ENCODE measurements at places on chromosomes 6 and 20. TPM values are rescaled to one million over a fixed set of nuclear protein-coding genes. Genes with fewer than 3 reads are reported as not detected.

DNA sequence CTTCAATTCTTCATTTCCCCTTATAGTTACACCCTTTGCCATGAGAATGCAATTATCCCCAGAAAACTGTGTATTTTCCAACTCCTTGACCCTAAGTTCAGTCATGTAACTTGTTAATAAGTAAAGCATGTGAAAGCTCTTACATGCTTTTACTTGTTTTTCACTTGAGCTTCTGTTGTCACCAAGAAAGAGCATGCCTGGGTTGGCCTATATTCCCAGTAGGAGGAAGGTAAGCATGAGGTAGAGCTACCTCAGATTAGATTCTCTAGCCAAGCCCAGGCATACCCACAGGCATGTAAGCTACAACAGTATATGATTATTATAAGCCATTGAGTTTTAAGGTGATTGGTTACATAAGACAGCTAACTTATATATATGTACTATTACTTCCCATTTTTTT lies 101.7 kb upstream of the SMLR1 start:
- no peak for DNase-seq

- no peak for DNase-seq
These were observed 14.2 kb upstream of the ZNFX1 start for GRCh38 chr20:49292010-49292409.

DNA sequence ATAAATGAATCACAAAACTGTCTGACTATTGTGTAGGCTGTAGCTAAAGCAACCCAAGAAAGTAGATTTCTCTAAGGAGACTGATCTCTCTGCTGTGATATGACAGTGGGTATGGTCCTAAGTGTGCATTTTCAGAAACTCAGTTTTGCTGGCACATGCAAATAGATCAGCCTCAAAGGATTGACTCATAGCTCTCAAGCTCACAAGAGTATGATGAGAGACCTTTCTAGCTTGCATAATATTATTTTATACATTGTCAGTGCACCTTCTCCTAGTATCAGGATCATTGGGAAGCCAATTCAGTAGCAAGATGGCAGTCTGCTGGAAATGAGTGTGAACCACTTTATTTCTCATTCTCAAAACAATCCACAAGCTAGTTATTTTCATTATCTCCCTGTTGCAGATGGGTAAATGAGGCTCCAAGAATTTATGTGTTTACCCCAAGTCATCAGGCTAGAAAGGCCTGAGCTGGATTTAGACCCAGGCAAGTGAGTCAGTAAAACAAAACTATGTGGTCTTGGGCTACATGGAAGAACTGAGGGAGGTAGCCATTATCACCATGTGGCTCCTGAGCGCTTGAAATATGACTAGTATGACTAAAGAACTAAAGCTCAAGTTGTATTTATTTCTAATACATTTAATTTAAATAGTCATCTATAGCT lies 27.9 kb upstream of the PLCB4 start:
- DNase-seq = no peak

GPR63 gene
- 0.71 TPM for total RNA-seq

GRCh38 chr6:148803979-148804378 lies 57.1 kb downstream of the UST start:
- DNase-seq = no peak

DNA sequence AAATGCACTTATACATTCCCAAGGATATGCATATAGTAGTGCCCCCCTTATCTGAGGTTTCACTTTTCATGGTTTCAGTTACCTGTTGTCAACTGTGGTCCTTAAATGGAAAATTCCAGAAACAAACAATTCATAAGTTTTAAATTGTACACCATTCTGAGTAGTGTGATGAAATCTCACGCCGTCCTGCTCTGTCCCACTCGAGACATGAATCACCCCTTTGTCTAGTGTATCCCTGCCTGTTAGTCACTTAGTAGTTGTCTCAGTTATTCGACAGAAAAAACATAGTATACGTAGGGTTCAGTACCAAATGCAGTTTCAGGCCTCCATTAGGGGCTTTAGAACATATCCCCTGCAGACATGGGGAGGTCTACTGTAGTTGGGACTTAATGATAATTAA lies 57.0 kb downstream of the MAP1LC3A start:
- DNase-seq = no peak

DNA sequence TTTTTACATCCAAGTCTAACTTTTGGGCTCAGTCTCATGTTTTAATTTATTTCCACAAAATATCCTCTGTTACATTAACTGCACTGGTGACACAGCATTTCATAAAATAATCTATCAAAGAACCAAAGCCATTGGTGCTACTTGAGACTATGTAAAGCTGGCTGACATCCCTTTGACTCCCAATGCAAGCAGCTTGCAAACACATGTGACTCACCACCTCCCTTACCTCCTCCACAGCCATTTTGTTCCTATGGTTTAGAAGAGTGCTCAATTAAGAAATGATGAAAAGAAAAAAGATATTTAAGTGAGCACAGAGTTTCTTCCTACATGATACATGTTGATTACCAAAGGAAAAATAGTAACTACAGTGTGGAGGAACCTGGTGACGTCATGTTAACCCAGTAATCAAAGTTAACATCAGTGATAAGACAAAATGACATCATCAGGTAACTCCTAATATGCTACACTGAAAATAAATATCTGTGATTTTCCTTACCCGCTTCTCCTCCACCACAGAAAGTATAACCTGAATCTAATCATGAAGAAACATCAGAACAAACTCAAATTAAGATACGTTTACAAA lies 53.3 kb upstream of the LGSN start:
- DNase-seq = no peak

DNA sequence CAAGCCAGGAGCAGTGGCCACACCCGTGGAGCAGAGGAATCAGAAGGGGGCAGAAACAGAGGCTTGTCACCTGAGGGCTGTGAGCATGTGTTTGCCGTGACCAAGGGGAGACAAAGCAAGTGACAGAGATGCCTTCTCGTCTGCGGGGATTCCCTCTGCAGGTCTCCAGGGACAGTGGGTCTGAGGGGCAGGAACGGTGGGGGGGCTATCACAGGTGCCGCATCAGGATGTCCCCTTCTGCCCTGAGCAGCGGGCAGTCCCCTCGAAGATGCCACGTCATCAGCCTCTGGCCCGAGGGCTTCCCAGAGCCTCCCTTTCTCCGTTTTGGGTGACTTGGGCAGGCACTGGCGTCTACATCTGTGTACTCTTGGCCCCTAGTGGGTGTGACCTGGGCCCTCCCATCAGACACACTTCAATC lies 338.7 kb downstream of the PREX1 start:
- no peak for DNase-seq

- DNase-seq = no peak
These were observed 360.4 kb upstream of the JARID2 start for GRCh38 chr6:14885498-14885897.

DNA sequence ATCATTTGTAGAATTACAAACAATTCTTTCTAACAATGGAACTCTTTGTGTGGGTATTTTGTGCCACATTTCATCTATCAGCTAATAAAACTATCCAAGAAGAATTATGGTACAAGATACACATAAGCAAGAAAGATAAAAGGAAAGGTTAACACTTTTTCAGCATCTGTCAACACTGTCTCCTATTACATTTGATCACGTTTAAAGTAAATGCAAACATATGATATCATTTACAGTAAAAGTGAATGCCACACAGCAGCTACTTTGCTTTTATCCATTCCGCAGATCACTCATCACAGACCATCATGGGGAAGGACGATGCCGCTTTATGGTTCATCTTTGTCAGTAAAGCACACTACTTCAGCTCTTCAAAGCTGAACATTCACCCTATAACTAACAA lies 456.4 kb upstream of the MANEA start:
- DNase-seq = no peak

DNA sequence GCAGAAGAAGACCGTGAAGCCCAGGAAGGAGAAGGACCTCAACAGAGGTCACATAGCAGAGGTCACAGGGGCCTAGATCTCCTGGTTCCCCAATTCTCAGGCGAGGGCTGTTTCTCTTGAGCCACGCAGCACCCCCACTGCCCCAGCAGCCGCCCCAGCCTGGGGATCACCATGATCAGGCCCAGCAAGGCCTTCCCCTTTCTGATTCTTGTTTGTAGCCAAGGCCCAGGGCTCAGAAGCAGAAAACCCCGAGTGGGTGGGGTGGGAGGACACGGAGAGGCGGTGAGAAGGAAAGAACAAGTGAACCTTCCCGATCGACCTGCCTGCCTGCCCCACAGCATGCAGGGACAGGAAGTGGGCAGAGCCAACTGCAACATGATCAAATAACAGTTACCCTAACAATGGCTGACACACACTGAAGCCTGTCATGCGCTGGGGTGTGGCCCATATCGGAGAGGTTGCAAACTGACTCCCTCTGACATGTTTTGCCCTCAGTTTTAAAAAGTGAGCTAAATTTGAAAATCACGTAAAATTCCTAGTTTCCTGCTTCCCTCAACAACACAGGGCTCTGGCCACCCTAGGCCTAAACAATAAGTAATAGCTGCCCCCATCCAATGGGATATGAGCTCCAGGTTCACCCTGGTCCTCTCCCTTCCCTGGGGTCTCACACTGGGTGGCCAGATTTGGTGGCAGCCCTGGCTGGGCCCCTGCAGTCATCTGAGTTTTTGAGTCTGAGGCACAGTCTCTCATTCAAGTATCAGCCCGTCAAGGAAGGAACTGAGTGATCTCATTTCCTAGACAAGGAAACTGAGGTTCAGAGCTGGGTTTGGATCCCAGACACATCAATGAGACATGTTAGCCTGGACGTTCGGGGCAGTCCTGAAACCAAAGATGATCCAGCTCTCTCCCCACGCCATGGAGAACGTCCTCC lies 6.5 kb downstream of the PEDS1 start:
- DNase-seq = peak; percentile 17

HLA-C gene
- 1,825 TPM for total RNA-seq

GRCh38 chr6:119974430-119975159 lies 625.0 kb upstream of the MAN1A1 start:
- no peak for DNase-seq

GRCh38 chr6:23728707-23729106 lies 397.3 kb upstream of the NRSN1 start:
- peak; percentile 40 for DNase-seq

DNA sequence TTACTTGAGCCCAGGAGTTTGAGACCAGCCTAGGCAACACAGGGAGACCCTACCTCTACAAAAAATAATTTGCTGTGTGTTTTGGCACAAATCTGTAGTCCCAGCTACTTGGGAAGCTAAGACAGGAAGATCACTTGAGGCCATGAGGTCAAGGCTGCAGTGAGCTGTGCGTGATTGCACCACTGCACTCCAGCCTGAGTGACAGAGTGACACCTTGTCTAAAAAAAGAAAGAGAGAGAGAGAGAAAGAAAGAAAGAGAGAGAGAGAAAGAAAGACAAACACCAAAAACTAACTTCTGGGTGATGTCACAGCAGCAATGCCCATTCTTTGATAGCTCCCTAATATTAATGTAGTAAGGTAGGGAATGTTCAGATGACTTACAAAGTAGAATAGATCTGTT lies 20.4 kb downstream of the USP49 start:
- DNase-seq = no peak

DNA sequence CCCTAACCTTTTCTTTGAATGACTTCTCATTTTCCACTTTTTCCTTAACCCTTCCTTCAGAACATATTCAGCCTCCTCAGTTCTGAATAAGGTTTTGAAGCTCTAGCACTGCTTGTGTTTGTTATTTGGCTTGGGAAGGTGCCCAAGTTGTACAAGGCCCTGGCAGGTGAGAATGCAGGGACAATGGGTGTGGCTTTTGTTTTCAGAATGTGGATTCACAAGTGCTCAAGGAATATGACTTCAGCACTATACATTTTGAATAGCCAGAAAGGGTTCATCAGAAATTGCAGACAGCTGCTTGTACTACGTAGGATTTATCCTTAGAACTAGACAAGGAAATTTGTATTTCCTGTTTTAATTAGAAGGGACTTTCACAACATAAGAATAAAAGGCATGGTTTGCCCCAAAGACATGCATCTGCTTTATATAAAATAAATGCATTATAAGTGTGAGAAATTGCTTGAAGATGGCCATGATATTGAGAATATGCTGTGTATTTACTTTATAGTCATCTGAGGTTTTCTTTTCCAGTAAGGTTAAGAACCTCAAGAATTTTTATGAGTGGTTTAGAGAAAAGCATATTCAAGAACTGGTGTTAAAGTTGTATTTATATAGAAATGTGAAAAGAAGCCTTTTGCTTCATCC lies 29.3 kb upstream of the PRDM1 start:
- DNase-seq = no peak

- DNase-seq = no peak
These were observed 120.7 kb upstream of the ADGRF1 start for GRCh38 chr6:47162793-47163192.

KCNS1 gene
- total RNA-seq = 0.99 TPM

GRCh38 chr6:139595183-139595582 lies 220.7 kb upstream of the CITED2 start:
- no peak for DNase-seq

MMP24 gene
- 7.3 TPM for total RNA-seq

DNA sequence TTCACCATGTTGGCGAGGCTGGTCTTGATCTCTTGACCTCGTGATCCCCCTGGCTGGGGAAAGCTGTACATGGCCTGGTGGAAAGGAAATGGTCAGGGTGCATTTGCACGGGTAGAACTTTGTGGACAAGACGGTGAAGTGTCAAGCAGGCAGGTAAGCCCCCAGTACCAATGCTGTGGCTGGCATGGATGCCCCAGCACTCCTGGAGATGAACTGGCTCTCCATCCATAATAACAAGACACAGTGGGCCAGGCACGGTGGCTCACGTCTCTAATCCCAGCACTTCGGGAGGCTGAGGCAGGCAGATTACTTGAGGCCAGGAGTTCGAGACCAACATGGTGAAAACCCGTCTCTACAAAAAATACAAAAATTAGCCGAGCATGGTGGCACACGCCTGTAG lies 37.3 kb upstream of the TMEM181 start:
- no peak for DNase-seq
